ENCODE measurements at places on chromosomes 1 and 21.

DNA sequence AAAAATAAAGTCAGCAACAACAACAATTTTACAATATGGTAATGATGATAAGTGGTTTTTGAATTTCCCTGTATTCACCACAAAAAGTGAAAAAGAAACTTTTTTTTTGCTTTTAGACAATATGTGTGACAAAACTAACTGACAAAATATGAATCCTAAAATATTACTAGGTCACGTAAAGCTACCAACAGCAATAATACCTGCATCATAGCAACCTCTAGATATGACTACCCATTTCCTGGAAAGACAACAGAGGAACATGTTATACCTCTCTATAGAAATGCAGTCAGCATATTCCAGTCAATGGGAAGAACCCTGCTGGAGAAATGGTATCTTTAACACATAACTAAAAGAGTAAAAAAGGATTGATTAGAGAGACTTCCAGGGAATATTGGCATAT lies 73.7 kb downstream of the PDE4B start:
- DNase-seq: no peak

DNA sequence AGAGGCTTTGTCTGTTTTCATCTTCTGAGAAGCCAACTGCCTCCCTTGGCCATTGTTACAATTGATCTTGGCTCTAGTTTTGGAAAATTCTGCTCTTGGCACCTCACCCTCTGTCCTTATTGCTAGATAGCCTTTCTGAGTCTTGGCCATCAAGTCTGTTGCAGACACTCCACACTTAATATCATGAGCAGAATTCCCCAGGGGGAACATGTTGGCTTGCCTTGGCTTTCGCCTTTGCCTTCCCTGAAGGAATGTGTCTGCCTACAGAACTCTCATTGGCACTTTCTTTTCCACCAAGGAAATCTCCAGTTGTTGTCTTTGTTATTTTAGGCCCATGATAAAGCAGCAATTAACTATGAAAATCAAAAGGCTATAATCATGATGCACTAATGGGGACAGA lies 42.7 kb upstream of the LDLRAP1 start:
- no peak for DNase-seq

GRCh38 chr1:227788271-227789083 lies 27.0 kb upstream of the PRSS38 start:
- no peak for DNase-seq

- DNase-seq: no peak
Observed at GRCh38 chr1:116529199-116529631, 41.6 kb downstream of the CD58 start.

DNA sequence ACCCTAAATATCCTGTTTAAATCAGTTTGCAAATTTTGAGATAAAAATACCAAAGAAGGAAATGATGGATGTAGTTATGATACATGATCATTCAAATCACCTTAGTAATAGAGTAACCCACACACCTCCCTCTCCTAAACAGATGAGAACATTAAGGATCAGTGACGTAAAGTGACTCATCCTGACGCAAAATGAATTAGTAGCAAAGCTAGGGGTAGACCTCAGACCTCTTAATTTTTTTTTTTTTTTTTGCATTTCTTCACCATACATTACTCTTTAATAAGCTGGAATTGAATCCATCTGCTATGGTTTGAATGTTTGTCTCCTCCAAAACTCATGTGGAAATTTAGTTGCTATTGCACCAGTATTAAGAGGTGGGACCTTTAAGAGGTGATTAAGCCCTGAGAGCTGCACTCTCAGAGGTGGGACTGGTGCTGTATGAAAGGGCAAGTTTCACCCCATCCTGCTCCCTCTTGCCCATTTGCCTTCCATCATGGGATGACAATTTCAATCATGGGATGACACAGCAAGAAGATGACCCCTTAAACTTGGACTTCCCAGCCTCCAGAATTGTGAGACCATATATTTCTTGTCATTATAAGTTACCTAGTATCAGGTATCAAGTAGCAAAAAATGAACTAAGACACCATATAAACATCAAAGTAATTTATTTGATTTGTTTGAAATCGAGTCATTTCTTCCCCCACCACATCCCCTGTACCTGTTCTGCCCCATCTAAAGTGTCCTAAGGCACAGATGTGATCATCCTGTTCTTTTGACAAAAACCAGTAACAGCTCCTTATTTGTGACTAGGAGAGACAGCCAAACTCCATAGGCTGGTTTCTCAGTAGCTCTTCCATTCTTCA lies 114.6 kb upstream of the DUSP10 start:
- no peak for DNase-seq

DNA sequence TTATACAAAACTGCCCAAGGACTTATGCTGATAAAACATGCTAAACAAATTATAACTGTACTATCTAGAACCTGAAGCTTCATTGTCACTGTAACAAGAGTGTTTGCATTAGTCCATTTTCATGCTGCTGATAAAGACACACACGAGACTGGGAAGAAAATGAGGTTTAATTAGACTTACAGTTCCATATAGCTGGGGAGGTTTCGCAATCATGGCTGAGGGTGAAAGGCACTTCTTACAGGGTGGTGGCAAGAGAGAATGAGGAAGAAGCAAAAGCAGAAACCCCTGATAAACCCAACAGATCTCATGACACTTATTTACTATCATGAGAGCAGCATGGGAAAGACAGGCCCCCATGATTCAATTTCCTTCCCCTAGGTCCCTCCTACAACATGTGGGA lies 100.4 kb downstream of the SPATA6 start:
- DNase-seq: no peak

GRCh38 chr1:72915581-72915980 lies 633.2 kb upstream of the NEGR1 start:
- no peak for DNase-seq
